Activated CD8-positive, alpha-beta memory T cell treated with anti-CD3 and anti-CD28 coated beads, Interleukin-2, amount 50 U/mL, for 48 hours (primary cell): ENCODE measurements at places on chromosomes 16 and 17.
A peak's percentile ranks its signal among the peaks of the same experiment; 100 is the strongest.

GRCh38 chr16:14004729-14005315 lies 66.3 kb upstream of the MRTFB start:
- DNase-seq: no peak

GRCh38 chr17:7720125-7720524 lies 2.6 kb downstream of the DNAH2 start:
- DNase-seq: no peak

DNA sequence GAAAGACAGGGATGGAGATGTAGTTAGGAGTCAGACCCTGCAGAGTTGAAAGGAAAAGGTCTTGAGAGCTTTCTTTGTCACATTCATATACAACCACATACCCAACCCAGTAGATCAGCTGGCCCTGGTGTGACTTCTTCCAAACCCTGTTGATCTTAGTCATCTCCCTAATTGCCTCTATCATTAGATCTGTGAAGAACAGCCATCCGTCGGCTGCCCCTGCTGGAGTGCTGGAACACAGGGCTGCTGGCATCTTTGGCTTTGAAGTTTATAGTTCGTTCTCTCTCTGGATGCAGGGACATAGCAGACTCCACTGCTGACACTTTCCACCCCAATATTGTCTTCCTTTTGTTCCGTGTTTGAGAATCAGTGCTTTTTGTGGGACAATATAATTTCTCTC lies 10.4 kb upstream of the SMG8 start:
- DNase-seq: no peak

DNA sequence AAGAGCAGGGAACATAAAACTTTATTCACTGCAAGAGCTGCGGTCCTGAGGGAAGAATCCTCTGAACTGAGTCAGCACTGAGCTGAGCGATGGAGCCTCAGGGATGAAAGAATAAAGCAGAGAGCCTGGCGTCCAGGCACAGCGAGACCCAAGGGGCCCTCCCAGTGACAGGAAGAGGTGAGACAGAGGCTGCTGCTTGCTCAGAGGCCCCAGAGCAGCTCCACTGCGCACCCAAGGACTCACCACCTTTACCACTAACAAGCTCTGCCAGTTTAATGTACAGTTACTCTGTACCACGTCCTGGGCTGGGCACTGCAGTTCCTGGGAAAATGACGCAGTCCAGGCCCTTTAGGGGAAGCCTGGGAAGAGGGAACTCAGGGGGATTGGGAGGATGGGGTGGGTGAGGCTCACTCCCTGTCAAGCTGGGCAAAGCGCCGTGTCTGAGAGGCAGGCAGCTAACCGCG lies 5.6 kb downstream of the GFAP start:
- no peak for DNase-seq

DNA sequence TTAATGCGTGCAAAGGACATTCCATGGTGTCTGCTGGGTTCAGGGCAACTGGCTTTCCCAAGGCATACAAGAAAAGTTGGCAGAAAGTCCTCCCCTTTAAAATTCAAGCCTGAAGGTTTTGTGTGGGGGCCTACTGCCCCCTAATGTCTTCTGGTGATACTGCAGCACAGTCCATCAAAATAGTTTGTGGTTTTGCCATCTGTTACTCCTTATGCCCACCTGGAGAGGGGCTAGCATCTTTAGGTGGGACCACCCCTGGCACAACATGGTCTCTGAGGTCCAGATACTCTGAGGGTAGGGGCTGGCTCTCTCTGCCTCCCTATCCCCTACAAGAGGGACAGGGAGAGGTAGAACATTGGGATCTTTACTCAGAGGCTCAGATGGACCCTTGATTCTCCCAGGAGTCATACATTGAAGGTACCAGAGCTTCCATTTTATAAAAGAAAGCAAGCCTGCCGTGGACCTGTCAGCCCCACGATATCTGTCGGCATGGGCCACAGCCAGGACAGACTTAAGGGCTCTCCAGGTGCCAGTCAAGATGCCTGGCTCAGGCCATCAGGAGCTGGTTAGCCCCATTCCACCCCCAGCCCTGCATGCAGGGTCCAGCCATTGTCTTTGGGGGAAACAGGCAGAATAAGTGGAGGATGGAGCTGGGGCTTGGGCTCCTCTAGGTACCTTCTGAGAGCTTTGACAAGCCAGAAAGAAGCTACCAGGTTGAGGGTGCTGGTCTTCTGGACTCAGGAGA lies 6.3 kb downstream of the ESRP2 start:
- DNase-seq: peak; percentile 66

DNA sequence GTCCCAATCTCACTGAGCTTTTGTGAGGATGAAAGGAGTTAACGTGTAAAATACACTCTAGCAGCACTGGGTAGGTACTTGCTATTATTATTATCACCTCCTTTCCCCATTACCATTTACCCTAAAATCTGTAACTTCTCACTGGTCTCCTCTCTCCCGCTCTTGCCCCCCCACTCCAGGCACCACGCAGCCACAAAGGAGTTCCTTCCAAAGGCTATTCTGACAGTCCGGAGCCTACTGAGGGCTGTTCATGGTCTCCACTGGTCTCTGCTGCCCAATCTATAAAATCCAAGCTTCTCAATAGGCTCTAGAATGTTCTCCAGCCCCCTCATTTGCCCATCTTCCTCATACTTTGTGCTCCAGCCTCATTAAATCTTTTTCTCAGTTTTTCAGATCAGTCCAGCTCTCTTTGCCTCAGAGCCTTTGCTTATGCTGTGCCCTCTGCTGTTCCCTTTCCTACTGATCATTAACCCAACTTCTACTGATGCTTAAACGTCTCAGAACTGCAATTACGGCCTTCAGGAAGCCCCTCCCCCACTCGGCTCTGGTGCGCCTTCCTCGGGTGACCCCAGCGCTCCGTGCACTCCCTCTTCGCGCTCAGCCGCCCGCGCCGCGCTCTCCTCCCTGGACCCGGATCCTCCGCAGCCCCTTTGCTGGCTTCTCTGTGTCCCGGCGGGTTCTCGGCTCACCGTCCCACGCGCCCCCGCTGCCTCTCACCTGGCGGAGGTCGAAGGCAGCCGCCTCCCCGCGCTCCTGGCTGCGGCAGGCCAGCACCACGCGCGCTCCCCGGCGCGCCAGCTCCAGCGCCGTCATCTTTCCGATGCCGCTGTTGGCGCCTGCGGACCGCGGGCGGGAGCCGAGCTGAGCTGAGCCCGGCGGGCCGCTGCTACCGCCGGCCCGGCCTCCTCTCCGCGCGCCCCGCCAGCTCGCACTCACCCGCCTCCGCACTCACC lies 737 bp downstream of the DHRS13 start:
- peak; percentile 79 for DNase-seq

DNA sequence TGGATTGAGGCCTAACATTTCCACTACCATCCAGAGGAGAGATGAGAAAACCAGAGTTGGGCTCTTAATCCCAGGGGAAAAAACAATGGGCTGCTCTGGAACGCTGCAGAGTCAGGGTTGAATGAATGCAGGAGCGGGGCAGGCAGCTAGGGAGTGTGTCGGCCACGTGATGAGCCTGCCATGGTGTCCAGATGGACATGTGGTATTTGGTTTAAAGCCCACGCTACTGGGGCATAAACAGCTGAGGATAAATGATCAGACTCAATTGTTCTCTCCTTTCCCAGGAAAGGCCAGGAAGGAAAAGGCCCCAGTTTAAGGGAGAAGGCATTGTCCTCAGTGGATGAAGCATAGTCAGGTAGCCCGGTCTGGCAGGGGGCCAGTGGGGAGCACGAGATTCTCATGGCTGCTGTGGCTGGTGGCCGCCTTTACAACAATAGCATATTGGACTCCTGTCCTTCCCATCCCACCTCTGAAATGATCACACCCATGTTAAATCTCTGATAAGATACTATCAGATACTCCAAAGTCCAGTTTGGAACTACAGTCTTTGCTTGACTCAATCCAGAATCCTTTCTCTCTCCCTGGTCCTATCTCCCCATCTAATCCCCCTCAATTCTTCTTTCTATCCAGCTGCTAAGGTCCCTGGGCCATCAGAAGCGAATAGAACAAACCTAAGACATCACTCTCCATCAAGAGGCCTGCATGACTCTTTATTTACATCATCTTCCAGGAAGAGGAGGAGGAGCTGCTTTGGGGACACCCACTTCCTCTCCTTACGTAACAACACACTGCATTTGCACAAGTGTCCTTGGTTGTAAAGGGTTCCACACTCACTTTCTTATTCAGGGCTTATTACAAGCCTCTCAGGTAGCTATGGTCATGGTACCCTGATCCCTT lies 20.4 kb downstream of the CA4 start:
- peak; percentile 36 for DNase-seq

GRCh38 chr16:12426122-12426521 lies 377.6 kb downstream of the CPPED1 start:
- no peak for DNase-seq

DNA sequence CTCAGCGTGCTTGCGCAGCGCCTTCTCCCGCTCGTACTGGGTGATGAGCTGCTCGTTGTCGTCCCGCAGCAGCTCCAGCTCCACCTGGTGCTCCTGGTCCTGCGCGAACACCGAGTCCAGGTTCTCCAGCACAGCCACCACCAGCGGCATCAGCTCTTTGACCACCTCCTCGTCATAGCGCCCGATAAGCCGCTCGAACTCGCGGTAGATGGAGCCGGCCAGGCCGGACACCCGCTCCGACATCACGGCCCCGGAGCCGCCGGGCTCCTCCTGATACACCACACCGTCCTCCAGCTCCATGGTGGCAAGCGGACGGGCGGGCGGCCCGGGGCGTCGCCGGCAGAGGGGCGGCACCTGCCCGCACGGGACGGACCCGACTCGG lies 320 bp downstream of the SPAG9 start:
- no peak for DNase-seq

DNA sequence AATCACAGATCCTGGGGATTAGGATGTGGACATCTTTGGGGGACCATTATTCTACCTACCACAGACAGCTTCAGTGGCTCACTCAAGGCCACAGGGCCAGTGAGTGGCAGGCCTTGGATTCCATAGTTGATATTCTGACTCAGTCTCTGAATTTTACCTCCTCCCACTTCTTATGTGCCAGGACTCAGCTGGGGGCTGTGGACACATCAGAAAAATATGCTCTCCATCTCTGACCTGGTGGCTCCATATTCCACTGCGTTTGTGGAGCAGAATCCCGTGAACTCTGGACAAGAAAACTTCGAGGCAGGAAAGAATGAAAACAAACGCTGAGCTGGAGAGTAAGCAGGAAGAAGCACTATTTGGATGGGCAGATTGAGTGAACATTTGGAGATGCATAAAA lies 301.8 kb upstream of the MAF start:
- DNase-seq: no peak

- DNase-seq: no peak
Measured at GRCh38 chr17:34663714-34664113, 84.3 kb downstream of the TMEM132E start.

DNA sequence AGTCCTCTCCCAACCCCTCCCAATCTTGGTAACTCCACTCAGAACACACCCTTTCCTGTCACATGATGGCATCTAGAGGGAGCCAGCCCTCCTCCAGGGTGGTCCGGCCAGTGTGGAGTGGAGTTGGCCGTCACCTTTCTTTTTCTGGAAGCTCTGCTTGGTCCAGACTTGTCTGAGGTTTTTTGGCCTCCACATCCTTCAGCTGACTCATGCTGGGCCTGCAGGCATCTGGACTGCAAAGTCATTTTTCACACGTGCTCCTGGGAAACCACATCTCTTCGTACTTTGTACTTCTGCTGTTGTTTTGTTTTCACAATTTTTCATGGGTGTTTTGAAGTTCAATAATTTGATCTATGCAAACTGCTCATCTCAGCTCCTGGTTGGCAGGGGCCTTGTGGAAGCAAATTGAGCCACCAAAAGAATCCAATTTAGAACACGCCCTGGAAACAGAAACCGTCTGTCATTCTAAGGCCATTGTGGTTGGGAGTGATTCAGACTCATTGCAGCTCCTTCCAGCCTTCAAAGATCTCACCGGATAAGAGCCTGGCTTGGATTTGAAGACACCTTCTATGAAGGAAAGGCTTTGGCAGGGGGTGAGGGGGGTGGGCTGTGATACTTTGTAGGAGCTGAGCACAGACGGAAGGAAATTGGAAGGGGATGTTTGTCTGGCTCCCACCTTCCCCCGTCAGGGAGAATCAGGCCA lies 42.4 kb upstream of the NF1 start:
- no peak for DNase-seq

DNA sequence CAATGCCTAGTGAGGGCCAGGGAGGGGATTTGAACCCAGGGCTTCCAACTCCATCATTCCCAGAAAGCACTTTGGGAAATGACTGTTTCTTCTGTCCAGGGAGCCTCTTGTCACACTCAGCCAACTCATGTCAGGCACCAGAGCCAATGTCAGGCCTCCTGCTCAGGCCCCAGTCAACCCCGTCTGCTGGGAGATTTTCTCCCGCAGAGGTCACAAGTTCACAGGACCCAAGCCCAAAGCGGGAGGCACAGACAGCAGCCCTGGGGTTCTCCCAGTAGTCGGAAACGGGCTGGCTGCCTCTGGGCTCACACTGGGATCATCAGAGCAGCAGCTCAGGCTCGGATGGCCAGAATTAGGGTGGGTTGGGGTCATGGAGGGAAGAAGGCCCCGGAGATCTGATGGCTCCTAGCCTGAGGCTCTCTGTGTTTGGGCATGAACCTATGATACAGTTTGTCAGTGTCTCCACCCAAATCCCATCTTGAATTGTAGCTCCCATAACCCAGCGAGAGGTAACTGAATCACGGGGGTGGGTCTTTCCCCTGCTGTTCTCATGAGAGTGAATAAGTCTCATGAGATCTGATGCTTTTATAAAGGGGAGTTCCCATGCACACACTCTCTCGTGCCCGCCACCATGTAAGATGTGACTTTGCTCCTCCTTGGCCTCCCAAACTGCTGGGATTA lies 255.5 kb downstream of the PARN start:
- DNase-seq: no peak

GRCh38 chr16:23597003-23597756 lies 1.1 kb upstream of the NDUFAB1 start:
- no peak for DNase-seq

DNA sequence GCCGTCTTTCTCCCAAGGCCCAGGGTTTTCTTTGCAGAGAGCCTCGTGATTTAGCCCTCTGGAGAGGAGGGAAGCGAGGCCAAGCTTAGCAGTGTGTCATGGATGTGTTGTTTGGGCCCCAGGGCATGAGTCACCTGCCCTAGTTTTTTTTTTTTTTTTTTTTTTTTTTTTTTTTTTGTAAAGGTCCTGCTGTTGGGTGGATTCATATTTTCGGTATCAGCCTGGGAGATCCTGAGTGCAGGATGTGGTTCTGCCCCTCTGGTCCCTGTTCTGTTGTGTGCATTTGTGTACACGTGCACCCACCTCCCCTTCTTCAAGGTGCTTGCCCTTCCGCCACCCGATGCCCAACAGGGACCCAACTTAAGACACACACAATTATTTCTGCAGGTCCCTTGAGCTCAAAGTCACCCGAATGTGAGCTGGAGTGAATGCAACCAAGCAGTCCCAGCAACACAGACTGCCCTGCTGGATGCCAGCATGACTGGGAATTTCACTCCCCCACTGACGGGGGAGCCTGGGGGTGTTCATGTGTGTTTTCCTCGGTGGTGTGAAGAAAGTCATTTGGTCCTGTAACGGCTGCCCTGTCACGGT lies 265.8 kb upstream of the TNRC6C start:
- DNase-seq: peak; percentile 52

GRCh38 chr16:49738832-49739231 lies 117.1 kb downstream of the ZNF423 start:
- DNase-seq: no peak
